ENCODE measurements at places on chromosomes 2 and 18. TPM values are rescaled to one million over a fixed set of nuclear protein-coding genes. Genes with fewer than 3 reads are reported as not detected.

DNAJC5G gene
- total RNA-seq, result not detected

- no peak for DNase-seq
Measured at GRCh38 chr2:70960833-70961647, 17.4 kb upstream of the ANKRD53 start.

CYP27A1 gene
- total RNA-seq, result 2.9 TPM

SLC9A4 gene
- total RNA-seq, result under 0.01 TPM

- no peak for DNase-seq
Measured at GRCh38 chr2:120701499-120701898, 34.2 kb upstream of the GLI2 start.

DNA sequence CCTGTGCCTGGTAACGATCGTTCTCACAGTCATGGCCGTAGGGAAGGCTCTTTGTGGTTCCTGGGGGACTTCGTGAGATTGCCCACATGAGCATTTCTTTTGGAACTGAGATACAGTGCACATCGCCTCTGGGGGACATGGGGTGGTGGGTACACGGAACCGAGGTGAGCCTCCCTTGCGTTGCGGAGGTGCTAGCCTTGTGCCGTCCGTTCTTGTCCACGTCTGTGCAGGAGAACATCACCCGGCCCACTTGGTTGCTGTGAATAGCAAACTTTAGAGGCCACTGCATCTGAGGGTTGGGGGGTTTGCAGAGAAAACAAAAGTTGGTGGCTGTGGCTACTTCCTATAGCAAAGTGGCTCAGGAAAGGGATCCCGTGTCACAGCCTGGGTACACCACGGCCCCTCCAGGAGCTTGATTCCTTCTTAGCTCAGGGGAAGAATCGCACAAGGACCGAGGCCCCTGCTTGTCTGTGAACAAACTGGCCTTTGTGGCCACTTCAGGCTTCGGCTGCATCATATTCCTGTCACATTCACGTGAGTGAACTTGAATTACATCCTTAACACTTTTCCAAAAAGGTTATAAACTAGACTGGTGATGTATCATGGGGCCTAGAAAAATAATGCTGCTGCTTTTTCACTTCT, 72.6 kb downstream of the LRRFIP1 start:
- no peak for DNase-seq

- DNase-seq, result no peak
Measured at GRCh38 chr2:63819256-63819655, 22.4 kb upstream of the UGP2 start.

GRCh38 chr18:78521136-78521535, 458.5 kb upstream of the SALL3 start:
- no peak for DNase-seq

DNA sequence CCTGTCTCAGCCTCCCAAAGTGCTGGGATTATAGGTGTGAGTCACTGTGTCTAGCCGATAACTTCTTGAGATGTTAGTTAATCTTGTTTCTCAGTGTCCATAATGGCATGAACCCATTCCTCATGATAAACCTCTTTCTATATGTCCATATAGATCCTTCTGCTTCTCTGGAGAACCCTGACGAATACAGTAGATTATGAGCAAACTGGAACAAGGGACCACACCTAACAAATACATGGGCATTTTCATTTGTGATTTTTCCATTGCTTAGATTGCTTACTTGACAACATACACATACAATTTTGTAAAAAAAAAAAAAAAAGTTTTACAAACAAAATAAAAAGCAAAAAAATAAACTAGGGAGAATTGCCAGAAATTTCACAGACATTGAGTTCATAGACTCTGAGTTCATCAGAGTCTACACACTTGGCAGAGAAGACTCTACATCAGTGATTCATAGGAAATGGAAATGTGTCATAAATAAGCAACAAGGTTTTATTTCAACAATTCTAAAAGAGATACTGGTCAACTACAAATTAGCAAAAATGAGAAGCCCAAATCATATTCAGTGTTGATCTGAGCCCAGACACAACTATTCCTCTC, 96.7 kb downstream of the GALR1 start:
- no peak for DNase-seq

GRCh38 chr18:77191071-77191751, 58.4 kb upstream of the GALR1 start:
- no peak for DNase-seq

DNA sequence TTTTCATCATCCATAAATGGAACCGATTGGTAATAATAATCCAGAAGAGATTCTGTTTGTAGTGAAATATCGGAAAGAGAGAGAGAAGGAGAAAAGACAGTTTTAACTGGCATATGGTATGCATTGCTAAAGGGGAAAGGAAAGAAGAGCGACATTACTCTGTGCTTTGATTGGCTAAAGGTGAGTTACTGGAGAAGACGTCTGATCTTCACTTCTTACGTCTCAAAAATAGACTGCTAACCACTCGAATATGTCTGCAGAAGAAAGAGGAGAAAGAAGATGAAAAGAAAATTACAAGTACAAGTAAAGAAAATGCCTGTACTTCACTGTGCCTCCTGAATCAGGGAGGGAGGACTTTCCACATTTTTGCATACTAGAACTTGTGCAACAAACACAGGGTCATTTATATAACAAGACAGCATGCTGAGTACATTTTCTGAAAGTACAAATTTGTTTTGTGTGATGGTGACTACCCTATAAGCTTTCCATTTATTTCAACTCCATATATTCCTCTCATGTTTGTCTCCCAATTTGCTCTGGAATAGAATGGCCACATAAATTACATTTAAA, 787.2 kb downstream of the RNF144A start:
- no peak for DNase-seq

DNA sequence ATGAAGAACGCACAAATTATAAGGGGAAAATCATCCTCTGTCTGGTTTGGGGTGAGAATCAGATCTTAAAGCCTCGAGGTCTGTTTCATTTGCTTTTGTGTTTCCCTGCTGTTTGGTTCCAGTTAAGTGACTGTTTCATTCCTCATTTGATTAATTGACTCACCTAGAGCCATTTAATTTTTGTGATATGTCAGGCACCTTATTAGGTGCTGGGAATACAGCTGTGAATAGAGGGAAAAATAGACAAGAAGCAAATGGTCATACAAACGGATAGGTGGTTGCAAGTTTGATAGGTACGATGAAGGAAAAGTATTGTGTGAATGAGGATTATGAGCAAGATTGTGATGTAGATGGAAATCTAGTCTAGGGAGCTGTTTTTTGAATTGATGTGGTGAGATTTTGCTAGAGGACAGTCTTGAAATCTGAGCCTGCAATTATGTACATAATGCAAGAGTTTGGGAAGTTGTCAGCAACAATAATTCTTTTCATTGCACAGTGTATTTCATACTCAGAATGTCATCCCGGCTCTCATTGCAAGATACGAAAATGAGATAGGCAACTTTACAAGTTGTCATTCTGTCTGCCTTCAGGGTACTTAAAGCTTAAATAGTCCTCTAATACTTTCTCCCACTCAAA, 2.2 kb downstream of the ACSL3 start:
- no peak for DNase-seq

DNA sequence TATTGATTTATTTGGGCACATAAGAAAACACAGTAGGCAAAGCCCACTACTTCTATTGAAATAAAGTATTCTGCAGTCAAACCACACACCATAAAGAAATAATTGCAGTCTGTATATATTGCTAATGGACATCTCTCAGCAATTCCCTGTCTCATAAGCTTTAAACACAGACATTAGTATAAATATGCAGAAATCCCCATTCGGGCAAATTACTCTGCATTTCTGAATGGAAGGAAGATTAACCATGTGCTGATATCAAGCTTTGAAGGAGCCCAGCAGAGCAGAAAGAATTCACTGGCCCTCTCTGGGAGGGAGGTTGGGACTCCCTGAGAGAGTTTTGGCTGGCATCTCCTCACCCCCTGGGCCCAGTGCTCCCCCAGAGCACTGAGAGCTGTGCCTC, 269.6 kb downstream of the ATAD2B start:
- DNase-seq, result no peak

DNA sequence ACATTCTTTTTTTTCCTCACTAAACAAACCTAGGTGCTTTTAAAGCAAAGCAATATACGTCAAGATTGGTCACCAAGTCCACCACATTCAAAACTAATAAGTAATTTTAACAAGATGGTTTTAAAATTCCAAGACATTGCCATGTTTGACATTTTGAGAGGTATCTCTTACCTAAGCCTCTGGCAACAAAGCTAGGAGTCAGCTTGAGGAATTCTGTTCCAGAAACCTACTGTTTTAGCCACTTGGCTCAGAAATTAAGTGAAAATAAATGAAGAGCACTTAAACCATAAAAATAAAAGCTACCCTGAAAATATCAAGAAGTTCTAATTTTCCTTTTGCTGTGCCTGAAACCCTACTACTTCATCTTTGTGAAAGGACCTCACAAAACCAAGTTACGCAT, 30.0 kb upstream of the CHMP3 start:
- DNase-seq, result no peak

GRCh38 chr2:12271589-12271984, 445.1 kb upstream of the TRIB2 start:
- DNase-seq, result no peak

GRCh38 chr18:9103376-9103873, 926 bp downstream of the NDUFV2 start:
- no peak for DNase-seq

DNA sequence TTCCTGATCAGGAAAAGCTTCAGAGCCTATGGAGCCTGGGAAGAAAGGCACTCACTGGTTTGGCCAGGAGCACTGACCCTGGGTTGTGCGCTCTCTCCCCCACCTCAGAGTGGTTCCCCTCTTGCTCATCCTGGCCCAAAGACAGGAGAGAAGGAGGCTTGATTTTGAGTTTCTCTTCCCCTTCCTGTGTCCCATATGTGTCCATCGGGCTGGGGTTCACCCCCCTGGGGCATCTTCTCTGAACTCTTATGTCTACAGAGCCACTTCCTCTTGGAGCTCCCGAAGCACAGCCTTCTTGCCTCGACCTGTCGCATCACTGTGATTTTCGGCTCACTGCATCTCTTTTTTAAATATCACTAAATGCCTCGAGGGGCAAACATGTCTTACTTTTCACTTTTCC, 692.3 kb downstream of the RNF144A start:
- no peak for DNase-seq

FTCDNL1 gene
- total RNA-seq, result 2.0 TPM
